ENCODE measurements at places on chromosomes 11 and 22. TPM values are rescaled to one million over a fixed set of nuclear protein-coding genes. Genes with fewer than 3 reads are reported as not detected.

DNA sequence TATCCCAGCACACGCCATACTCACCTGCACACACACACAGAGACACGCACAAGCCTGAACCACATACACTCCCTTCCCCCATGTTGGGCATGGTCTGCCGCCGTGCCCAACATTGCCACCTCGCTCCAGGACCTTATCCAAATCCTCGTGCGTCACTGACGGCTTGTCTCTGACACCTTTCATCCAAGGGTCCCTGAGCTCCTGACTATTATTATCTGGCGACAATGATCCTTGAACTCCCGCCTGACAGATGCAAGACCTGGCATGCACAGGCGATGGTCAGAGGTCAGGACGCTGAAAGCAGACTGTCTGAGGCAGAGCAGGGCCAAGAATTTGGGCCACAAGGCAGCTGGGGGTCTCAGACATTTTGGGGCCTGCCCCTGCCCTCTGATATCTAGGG, 4.2 kb downstream of the MB start:
- DNase-seq = no peak

- DNase-seq = no peak
Observed at GRCh38 chr11:36421546-36422155, 88.4 kb downstream of the TRAF6 start.

Gene OR8H2
- total RNA-seq = not detected

DNA sequence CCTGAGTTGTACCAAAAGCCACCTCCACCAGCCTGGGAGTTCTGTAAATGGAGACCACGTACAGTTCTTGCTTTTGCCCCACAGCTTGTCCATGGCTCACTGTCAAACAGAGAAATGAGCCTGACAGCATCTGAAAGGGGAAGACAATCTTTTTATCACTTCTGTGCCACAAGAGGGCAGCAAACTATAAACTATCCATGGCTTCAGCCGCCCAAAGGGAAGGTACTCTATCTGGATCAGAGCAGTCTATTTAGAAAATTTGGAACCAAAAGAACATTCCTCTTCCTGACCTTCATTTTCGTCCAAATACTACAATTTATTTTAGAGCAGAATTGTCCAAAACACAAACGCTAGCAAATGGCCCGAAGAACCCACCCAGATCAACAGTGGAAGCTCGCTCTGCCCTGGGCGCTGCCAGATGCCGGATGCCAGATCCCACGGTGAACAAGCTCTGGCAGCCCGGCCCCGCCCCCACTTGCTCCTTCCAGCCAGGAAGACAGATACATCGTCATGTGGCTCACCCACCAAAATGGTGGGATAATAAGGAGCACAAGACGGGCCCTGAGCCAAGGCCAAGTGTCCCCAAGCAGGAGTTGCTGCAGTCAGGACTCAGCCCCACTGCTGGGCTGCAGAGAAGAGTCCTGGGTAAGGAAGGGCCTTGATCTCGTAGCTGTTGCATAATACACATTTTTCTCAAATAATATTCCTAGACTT, 23.9 kb upstream of the SCGB1A1 start:
- peak; percentile 72 for DNase-seq

- no peak for DNase-seq
Observed at GRCh38 chr22:48602805-48603518, 1224.7 kb downstream of the BRD1 start.

DNA sequence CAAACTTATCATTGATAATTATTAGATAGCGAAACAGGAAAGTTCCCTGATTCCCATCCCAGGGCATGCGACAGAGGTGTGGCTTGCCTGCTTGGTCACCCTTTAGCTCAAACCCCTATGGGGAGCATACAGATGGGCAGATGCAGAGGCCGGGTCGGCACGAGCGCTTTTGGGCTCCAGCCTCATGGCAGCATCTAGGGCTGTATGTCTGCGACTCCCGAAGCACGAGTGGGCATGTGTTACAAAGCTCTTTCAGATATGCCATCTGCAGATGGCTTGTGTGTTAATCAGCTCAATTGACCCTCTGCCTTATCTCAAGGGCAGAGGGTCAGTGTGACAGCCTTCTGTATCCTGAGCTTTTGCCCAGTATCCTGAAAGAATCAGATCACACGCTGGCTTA, 2069.3 kb upstream of the RAG2 start:
- DNase-seq = no peak

Gene KCNK4
- total RNA-seq = not detected

Gene ARHGAP8
- 0.76 TPM for total RNA-seq

Gene OR6A2
- total RNA-seq = 0.19 TPM

Gene P2RY6
- total RNA-seq = 1.1 TPM

Gene THOC5
- 41.0 TPM for total RNA-seq
